Fibroblast of the aortic adventitia (primary cell): ENCODE measurements at places on chromosomes 6 and 20. TPM values are rescaled to one million over a fixed set of nuclear protein-coding genes. Genes with fewer than 3 reads are reported as not detected.

- no peak for DNase-seq
Measured at GRCh38 chr6:41584668-41585205, 38.6 kb downstream of the FOXP4 start.

DNA sequence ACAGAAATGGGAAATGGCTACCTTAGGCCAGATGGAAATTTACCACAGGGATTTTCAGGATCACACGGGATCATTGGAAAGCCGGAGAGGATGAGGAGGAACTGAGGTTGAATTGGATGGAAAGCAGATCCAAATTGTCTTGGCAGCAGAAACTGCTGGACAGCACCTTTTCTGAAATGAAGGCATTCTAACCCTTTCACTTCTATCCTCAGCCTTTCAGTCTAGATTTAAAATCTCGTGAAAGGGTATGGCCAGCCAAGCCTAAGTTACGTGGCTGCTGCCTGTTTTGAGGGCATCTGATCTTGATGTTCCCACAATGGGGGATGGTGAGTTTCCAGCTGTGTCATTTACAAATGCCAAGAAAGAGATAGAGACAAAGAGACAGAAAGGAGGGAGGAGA is 358.2 kb downstream of the KIF16B start:
- DNase-seq: no peak

- DNase-seq: peak; percentile 89
Measured at GRCh38 chr6:149846321-149846720, 17.8 kb downstream of the LRP11 start.

- DNase-seq: peak; percentile 41
Measured at GRCh38 chr6:134516582-134516981, 198.7 kb upstream of the SGK1 start.

DNA sequence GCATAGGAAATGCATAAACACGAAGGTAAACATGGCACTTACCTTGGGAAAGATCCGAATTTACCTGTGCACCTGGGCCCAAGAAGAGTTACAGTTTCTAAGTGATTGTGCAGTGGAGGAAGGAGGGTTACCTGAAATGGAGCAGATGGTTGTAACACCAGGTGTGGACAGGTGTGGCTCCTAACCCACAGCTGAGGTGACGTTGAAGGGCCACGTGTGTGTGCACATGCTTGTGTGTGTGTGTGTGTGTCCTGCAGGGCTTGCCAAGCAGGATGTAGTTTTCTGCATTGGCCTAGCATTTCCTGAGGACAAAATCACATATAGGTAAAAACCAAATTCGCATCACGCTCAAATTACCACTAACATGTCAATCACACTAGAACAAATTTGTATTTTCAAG is 240.8 kb downstream of the ANKRD60 start:
- no peak for DNase-seq

DNA sequence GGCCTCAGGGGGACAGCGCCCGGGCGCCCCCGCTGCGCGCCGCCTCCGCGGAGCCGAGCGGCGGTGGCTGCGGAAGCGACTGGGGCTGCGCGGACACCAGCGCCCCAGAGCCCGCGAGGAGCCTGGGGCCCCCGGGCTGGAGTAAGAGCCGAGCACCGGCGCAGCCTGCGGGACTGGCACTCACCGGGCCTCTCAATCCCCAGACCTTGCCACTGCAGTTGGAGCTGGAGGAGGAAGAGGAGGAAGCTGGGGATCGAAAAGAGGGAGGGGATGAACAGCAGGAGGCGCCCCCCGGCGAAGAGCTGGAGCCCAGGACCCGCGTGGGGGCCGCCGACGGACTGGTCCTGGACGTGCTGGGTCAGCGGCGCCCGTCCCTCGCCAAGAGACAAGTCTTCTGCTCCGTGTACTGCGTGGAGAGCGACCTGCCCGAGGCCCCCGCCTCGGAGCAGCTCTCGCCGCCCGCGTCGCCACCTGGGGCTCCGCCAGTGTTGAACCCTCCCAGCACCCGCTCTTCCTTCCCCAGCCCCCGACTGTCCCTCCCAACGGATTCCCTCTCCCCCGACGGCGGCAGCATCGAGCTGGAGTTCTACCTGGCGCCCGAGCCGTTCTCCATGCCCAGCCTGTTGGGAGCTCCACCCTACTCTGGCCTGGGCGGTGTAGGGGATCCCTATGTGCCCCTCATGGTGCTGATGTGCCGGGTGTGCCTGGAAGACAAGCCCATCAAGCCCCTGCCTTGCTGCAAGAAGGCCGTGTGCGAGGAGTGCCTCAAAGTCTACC is 590 bp downstream of the RNF217 start:
- peak; percentile 34 for DNase-seq

GRCh38 chr20:12241065-12241464 is 323.4 kb downstream of the BTBD3 start:
- DNase-seq: no peak

DNA sequence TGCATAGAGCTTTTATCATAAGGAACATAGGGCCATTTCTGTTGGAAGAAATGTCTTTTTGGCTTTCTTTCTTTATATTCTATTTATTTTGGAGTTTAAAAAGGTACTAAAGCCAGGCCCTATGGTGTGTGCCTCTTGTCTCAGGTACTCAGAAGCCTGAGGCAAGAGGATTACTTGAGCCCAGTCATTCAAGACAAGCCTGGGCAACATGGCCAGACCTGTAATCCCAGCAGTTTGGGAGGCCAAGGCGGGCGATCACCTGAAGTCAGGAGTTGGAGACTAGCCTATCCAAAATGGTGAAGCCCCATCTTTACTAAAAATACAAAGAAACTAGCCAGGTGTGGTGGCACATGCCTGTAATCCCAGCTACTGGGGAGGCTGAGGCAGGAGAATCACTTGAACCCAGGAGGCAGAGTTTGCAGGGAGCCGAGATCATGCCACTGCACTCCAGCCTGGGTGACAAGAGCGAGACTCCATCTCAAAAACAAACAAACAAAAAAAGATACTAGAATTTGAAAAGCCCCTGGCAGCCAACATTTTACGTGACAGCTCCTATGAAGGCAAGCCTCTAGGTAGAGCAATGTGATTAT is 80.0 kb downstream of the CBFA2T2 start:
- DNase-seq: no peak

GRCh38 chr6:13413466-13413862 is 73.9 kb downstream of the GFOD1 start:
- DNase-seq: peak; percentile 83

DNA sequence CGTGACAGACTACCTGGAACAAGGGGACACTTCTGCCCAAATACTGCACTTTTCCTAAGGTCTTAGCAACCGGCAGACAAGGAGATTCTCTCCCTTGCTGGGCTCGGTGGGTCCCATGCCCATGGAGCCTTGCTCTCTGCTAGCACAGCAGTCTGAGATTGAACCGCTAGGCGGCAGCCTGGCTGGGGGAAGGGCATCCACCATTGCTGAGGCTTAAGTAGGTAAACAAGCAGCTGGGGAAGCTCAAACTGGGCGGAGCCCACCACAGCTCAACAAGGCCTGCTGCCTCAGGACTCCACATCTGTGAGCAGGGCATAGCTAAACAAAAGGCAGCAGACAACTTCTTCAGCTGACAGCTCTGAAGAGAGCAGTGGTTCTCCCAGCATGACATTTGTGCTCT is 87.8 kb upstream of the ASCC3 start:
- no peak for DNase-seq

DNA sequence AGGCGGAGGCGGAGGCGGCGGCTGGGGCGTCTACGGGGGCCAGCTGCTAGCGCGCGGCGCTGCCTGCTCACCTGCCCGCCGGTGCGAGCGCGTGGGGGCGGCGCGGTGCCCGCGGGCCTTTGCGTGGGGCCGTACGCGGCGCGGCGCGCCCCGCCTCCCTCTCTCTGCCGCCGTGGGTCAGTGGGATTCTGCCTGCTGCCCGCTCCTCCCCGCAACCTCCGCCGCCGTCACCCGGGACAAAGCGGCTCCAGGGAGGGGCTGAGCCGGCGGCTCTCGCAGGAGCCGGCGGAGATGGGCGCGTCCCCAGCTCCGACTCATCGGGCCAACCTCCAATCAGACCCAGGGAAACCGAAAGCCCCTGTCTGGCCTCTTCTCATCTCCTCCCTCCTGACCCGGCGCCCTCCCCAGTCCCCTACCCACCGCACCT is at the start of gene RCAN2:
RCAN2 (minus strand) TSS at position 249 of the 427 bp plus-strand sequence.
- peak; percentile 15 for DNase-seq

GRCh38 chr6:5314191-5314865 is 53.0 kb downstream of the FARS2 start:
- DNase-seq: no peak

DNA sequence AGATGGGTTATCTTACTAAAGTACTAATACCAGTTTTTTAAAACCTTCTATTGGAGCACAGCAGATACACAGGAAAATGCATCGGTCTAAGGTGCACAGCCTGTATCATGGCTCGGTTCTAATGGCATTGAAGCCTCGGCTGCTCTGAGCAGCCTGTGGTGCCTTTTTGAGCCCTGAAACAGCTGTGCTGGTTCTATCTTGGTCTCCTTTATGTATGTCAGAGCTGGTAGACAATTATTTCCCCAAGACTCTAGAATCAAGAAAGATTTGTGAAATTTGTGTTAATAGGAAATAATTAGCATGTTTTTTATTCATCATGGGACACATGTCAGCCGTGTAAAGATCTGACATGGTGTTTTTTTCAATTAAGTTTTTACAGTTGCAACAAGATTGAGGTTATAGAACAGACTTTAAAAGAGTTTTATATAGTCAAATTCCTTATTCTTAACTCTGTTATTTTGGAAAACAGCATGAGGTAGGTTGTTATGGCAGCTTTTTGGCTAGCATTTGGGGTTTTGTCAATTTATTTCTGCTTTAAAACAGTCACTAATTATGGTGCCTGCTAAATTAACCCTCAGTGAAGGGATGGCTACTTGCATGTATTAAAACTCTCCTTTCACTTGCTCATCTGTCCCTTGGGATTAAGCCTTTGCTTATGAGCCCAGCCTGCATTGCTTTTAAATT is 40.3 kb upstream of the C20orf144 start:
- peak; percentile 8 for DNase-seq

- DNase-seq: peak; percentile 53
Measured at GRCh38 chr6:136323431-136324112, 33.9 kb upstream of the BCLAF1 start.

GRCh38 chr6:169265486-169266131 is 12.0 kb upstream of the THBS2 start:
- no peak for DNase-seq

- no peak for DNase-seq
Measured at GRCh38 chr6:161354276-161354840, 80.5 kb upstream of the AGPAT4 start.

- no peak for DNase-seq
Measured at GRCh38 chr20:46031014-46031569, 2.1 kb downstream of the SLC12A5 start.

DNA sequence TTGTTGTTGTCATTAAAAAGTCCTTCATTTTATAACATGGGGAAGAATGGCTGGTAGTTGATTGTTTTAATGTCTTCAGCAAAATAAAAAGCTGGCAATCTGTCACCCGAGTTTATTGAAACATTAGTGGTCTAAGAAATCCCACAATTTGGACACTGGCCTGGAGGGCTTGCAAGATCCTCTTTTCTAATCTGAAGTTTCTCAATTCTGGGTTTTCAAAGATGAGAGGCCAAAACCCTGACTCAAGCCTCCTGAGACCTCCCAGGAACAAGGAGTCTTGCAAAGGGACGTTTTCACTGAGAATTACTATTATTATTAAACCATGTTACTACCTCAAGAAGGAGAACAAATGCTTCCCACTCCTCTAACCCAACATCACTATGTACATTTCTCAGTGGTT is 19.5 kb downstream of the MAP1LC3A start:
- peak; percentile 80 for DNase-seq

- peak; percentile 99 for DNase-seq
Measured at GRCh38 chr6:136609873-136610706, 59.9 kb upstream of the MAP7 start.

DNA sequence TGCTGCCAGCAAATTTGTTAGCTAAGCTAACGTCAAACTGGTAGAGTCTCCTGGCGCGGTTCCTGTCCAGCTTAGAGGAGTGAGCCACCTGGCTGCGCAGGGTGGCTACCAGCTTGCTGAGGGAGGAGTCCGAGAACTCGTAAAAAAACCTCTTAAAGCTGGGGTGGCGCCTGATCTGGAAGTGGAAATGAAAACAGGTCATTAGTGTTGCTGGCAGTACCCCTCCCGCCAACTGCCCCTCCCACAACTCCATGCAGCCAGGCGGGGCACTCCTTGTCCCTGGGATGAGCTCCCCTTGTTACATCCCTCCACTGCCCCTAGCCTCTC is 17.3 kb downstream of the BNIP5 start:
- no peak for DNase-seq

DNA sequence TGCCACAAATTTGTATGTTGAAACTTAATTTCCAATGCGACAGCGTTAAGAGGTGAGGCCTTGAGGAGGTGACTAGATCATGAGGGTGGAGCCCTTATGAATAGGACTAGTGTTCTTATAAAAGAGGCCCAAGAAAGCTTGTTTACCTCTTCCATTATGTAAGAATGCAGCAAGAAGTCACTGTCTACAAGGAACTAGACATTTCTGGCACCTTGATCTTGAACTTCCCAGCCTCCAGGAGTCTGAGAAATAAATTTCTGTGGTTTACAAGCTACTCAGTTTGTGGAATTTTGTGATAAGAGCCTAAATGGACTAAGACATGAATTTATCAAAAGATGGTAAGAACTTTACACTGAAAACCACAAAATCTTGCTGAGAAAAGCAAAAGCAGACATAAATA is 173.6 kb upstream of the SGK1 start:
- peak; percentile 67 for DNase-seq

DNA sequence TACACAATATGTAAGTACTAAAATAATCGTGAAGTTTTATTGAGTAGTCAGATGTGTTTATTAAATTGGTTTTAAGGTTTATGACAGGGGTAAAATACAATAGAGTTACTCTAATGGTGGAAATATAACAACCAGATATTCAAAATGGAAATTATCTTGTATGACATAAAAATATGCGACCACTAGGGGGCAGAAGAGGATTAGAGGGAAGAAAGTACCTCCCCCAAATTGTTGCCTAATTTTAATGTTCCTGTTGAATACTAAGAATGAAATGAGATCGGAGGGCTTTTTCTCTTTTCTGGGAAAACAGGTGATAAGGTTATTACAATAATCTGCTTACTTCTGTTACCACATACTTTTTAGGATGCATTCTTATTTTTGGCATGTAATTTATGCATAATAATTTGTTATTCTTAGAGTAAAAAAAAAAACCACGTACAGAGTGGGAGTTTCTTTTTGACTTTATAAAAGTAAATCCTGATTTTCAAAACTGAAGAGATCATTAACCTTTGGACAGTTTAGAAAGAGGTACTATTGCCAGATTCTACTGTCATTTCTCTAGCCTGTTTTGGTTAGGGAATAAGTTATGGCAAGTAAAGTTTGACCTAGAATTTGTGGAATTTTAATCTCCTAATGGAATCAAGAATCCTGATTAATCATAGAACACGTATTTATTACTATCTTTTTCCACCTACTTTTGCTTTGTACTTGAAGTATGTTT is 159.2 kb downstream of the CD109 start:
- peak; percentile 87 for DNase-seq

GRCh38 chr6:121319112-121319553 is 15.1 kb downstream of the TBC1D32 start:
- peak; percentile 56 for DNase-seq

GRCh38 chr6:2522521-2522920 is 228.2 kb downstream of the MYLK4 start:
- no peak for DNase-seq

OPN5 gene
- under 0.01 TPM in 1 of 2 replicates, not detected in the other for total RNA-seq

IFNGR1 gene
- 45.3 and 58.5 TPM in 2 replicates for total RNA-seq

C2 gene
- 4.4 and 48.2 TPM in 2 replicates for total RNA-seq

SLA2 gene
- not detected in 2 replicates for total RNA-seq

ABHD16B gene
- total RNA-seq: not detected in 2 replicates

ZNF311 gene
- total RNA-seq: 1.3 and 2.5 TPM in 2 replicates

GSTA2 gene
- total RNA-seq: not detected in 2 replicates

TMEM200A gene
- total RNA-seq: 61.5 and 137 TPM in 2 replicates

VSTM2L gene
- 0.57 and 1.4 TPM in 2 replicates for total RNA-seq

SYS1 gene
- total RNA-seq: 27.9 and 29.4 TPM in 2 replicates

PPP1R14C gene
- 2.1 TPM in 1 of 2 replicates, not detected in the other for total RNA-seq
